Activated CD8-positive, alpha-beta memory T cell treated with anti-CD3 and anti-CD28 coated beads for 4 hours (primary cell): ENCODE measurements at places on chromosomes 16 and 17.

DNA sequence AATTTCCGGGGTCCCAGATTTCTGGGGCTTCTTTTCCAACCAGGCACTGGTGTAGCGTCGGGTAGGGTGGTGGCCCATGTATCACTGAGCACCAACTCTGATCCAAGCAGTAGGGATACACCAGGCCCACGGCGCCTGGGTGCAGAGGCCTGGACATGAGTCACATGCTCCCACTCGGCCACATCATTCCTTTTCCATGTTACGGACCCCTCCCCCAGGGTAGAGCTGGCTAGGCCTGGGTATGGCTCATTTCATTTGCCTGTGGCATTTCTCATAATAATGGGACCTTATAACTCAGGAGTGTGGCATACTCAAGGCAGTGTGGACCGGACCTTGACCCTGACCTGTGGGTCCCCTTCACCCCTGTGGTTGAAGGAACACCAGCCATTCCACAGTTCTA is 18.0 kb upstream of the NDRG4 start:
- no peak for DNase-seq

GRCh38 chr17:81447331-81447933 is 52.2 kb downstream of the BAHCC1 start:
- no peak for DNase-seq

DNA sequence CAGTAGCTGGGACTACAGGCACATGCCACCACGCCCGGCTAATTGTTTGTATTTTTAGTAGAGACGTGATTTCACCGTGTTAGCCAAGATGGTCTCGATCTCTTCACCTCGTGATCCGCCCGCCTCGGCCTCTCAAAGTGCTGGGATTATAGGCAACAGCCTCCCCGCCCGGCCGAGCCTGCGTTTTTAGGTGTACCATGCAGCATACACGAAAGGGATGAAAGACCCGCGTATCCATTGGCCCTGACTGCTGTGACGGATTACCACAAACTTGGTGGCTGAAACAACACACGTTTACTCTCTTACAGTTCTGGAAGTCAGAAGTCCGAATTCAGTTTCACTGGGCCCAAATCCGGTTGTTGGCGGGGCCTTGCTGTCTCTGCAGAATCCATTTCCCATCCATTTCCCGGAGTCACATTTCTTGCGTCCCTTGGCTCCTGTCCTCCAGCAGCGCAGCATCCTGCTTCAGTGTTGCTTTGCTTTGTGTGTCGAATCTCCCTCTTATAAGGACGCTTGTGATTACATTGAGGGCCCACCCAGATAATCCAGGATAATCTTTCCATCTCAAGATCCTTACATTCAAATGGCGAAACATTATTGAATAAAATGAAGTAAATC is 8.3 kb upstream of the GUCY2D start:
- DNase-seq: no peak

GRCh38 chr17:35947156-35947585 is 3.7 kb upstream of the LYZL6 start:
- DNase-seq: no peak

- DNase-seq: no peak
Observed at GRCh38 chr17:82767041-82767754, 15.3 kb downstream of the TBCD start.

- no peak for DNase-seq
Observed at GRCh38 chr17:75024686-75025397, 12.4 kb downstream of the MRPL58 start.

- DNase-seq: no peak
Observed at GRCh38 chr17:47649972-47650524, 329 bp downstream of the KPNB1 start.

GRCh38 chr16:681746-682427 is 1.7 kb downstream of the STUB1 start:
- DNase-seq: no peak

DNA sequence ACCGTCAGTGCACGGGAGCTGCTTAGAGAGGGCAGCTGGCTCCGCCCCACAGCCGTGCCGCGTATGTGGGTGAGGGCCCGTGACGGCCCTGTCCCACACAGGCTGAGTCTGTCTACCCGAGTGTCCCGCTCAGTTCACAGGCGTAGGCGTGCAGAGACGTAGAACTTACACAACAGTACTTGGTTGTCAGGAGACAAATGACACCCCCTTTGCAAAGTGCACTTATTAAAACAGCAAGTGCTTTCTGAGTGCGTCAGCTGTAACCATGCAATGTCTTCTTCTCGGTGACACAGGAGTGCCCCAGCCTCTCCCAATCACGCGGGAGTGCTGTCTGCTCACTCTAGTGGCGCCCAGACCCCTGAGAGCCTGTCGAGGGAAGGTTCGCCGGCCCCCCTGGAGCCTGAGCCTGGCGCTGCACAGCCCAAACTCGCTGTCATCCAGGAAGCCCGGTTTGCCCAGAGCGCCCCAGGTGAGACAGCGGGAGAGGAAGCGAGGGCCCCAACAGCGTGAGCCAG is 64.2 kb downstream of the FOXK2 start:
- DNase-seq: peak; percentile 47

DNA sequence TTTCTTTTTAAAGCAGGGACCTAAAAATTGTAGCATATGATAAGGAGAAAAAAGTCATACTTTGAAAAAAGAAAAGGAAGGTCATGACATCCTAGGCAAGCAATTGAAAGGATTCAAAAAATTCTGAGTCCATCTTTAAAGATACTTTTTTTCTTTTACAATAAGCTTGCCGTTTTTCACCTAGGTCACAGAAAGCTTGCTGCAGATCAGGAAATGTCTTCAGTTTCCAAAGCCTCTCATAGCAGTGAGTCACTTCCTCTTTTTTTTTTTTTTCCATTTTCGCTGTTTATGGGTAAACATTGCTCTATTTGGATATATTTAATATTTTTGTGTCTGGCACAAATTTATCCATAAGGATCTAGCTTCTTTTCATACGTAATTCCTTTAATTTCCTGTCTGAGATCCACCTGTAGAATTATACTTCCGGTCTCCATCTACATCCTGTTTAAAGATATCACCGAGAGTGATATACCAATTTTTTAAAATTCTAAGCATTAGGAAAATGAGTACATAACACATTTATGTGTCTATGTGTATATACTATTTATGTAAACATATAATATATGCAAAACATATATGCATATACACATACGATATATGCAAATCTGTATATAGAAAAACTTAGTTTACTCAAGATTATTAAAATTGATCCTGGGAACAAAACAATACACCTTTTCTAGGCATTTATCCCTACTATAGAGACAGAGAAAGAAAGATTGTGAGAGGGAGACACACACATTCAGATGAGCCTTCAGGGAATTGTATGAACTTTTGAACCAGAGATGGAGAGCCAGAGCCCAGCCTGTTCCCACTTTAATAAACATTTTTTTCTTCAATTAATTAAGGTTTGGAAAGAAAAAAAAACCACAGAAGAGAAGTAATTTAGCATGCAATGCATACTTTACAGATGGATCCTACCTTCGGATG is 134.4 kb downstream of the SKAP1 start:
- DNase-seq: no peak

DNA sequence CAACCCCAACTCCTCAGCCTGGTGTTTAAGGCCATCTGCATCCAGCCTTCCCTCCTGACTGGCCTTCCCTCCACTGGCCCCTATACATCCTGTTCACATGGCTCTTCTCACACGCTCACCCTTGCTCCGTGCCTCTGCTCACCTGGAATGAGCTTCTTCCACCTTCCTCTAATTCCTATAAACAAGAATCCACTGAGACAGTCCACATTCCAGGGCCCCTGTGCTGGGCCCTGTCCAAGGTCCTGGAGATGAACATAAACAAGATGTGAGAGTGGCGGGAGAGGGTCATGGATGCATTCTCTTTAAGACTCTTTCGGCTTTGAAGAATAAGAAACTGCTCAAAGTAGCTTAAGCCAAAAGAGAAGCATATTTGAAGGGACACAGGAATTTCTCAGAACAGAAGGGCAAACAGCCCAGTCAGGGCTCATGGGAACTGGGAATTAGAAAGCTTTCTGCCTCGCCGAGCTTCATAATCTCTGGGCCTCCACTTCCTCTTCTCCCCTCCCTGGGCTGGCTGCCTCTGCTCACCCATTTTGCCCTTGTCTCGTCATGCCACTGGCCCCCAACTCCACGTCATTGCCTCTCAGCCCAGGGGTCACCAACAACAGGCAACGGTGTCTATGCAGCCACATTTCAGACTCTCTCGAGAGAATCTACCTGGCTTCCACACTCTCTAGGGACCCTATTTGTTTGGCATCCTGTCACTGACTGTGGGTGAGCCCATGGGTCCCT is 13.5 kb downstream of the SPPL2C start:
- DNase-seq: no peak

DNA sequence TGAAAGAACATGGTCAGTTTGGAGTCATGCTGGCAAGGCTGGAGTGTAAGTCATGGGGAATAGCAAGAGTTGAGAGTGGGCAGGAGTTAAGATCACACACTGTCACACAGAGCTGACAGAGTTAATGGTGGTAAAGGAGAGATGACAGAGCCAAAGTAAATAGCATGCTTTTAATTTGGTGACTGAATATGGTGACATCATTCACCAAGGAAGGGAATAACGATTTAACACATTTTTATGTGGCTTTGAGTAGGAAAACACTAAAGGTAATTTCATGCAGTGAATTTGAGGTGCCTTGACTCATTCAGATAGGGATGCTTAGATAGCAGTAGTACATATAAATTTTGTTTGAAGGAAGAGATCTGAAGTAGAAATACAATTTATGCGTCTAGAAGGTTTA is 42.1 kb downstream of the SYNRG start:
- DNase-seq: no peak

GRCh38 chr17:36894925-36895324 is 42.4 kb upstream of the LHX1 start:
- DNase-seq: no peak

DNA sequence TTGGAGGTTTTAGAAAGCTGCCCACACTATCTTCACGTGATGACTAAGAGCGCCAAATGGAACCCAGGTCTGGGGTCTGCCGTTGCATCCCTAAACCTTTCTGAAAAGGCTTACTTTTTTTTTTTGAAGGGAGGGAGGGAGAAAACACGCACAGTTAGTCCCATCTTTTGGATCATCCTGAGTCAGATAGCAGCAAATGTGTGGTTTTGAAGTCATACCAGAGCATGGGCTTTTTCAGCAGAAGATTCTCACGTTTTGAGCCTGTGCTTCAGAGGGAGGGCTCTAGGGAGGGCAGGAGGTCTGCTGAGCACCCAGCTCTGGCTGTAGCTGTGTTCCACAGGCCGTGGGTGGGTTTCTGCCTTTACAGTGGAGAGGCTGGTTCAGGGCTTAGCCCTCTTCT is 194.7 kb downstream of the SNX29 start:
- DNase-seq: no peak

DNA sequence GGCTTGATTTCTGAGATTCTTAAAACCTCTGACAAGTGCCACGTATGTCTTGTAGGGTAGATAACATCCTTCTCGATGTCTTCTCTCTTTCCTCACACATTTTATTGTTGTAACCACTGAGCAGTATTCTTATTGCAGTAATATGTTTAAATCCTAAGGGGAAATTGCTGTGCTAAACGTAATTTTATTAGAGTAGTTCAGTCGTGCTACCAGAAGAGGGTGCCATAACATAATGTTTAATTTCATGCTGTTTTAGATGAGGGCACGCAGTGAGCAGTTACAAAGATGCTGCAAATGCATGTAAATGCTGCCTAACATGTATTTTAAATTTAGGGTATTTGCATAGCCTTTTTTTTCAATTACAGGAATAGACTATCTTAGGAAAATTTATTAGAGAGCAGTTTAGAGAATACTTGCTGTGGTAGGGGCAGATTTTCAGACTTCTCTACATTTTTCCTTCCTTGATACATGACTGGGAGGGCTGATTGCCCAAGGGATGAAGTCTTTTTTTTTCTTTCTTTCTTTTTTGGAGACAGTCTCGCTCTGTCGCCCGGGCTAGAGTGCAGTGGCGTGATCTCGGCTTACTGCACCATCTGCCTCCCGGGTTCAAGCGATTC is 51.7 kb downstream of the GAN start:
- DNase-seq: no peak

- no peak for DNase-seq
Observed at GRCh38 chr16:69474408-69474807, 50.0 kb downstream of the CYB5B start.

- no peak for DNase-seq
Observed at GRCh38 chr16:7103056-7103455, 229.6 kb upstream of the RBFOX1 start.

GRCh38 chr16:70736465-70737376 is 50.9 kb upstream of the MTSS2 start:
- DNase-seq: no peak
